ENCODE measurements at places on chromosomes 6 and 20. TPM values are rescaled to one million over a fixed set of nuclear protein-coding genes. Genes with fewer than 3 reads are reported as not detected.

DNA sequence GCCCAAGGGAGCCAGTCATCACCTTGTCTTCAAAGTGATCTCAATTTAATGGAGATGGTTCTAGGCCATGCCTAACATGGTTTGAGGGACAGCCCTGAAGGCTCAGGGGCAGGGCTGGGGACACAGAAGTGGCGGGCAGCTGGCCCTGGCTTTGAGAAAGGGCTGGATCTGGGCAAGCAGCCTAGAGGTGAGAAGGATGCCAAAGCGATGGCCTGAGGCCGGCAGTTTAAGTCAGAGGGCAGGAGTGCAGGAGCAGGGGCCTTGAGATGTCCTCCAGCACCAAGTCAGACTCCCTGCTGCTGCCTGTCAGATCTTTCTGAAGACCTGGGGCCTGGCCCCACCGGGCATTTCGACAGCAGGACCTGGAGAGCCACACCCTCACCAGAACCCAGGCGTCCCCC is 28.4 kb upstream of the APMAP start:
- DNase-seq = no peak

- DNase-seq = no peak
These were observed 328.7 kb upstream of the NT5E start for GRCh38 chr6:85121158-85121557.

GRCh38 chr6:137264311-137265075 is 45.3 kb upstream of the IFNGR1 start:
- no peak for DNase-seq

GRCh38 chr20:12207875-12208274 is 290.2 kb downstream of the BTBD3 start:
- DNase-seq = peak; percentile 21

DNA sequence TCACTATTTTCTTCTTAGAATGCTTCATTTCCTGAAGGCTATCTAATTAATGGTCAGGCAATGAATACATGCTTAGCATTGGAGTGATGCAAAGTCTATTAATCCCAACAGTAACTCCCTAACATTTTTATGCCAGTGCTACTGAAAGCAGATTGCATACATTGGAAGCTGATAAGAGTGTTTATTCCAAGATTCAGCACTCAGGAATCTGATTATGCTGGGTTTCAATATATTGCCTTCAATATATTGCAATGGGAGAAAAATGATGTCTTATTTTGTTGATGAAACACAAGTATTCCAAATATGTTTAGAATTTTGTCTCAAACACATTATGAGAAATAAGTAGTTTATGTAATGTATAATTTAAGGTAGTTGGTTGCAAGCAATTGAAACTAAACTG is 26.7 kb upstream of the TRDN start:
- no peak for DNase-seq

GRCh38 chr6:108446629-108447150 is 114.0 kb upstream of the FOXO3 start:
- DNase-seq = no peak

DNA sequence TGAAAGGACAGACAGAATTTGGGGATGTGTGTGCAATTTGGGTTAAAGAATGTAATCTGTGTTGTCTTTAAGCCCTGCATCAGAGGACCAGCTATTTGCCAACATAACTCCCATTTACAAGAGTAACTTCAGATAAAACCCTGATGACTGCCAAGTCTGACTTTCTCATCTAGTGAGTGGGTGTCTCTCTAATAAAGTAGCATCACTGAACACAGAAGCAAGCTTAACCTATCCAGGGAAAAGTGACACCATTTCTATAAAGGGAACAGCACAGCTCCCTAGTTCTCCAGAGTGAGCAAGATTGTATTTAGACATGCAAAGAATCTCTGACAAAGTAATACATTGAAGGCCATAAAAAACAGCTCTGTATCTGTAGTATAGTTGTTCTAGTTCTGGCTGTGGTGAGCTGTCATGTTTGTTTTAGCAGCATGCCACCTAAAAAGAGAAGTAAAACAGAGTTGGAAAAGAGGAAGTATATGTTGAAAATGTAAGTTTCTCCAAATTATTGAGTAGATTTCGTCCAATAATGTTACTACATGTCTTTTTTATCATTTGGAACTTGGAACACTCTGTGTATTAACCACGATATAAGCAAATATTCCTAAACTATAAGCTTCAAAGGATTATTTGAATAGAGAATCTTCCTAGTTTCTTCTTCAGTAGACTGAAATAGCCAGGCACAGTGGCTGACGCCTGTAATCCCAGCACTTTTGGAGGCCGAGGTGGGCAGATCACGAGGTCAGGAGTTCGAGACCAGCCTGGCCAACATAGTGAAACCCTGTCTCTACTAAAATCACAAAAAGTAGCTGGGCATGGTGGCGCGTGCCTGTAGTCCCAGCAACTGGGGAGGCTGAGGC is 8.8 kb upstream of the PIM1 start:
- DNase-seq = peak; percentile 86

DNA sequence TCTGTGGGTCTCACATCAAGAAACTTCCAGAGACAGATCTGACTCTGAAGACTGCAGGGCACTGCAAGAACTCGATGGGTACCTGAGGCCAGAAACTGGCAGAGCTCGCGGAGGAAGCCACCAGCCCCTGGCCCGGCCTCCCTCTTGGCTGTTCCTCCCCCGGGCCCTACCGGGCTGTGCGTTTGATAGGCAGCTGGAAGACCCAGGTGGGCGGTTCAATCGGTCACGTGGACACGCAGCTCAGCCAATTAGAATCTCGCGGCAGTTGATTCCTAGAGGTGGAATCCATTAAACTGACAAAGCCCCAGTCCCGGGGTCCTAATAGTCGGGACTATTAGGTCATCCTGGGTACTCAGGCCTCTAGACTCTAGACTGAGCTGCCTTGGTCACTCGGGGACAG is 154.2 kb upstream of the PROKR2 start:
- DNase-seq = no peak

- DNase-seq = no peak
These were observed 120.5 kb downstream of the TRIM27 start for GRCh38 chr6:28803337-28803709.

- DNase-seq = no peak
These were observed 42.5 kb downstream of the CD109 start for GRCh38 chr6:73738367-73739028.

- DNase-seq = no peak
These were observed 887 bp downstream of the CLPS start for GRCh38 chr6:35796236-35796635.

DNA sequence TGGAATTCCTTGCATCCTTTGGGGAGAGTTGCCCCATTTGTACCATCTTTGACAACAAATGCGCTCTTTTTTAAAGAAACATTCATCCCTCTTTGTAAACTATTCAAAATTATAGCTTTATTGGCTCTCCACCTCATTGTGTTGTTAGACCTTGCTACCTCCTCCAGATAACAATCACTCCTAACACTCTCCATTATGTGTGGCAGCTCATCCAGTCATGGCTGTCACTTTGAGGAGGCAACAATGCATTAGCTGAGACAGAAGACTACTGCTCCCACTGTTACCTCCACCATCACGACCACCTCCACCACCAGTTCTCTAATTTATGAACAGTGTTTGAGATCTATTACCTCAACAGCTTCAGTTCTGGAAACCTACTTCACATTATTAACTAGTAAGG is 339.1 kb downstream of the FRK start:
- DNase-seq = no peak

DNA sequence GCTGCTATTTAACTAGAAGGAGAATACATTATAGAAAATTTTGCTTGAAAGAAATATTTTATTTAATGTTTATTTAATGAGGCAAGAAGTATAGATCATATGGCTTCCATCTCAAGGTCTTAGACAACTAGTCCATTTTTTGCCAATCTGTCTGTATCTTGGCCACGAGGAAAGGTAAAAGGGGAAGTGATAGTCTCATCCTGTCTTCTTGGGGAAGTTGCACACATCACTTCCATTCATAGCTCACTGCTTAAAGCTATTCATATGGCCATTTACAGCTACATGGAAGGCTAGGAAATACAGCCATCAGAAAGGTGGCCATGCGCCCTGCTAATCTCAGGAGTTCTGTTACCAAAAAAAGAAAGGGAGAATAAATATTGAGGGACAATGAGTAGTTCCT is 50.8 kb downstream of the METTL24 start:
- DNase-seq = no peak

DNA sequence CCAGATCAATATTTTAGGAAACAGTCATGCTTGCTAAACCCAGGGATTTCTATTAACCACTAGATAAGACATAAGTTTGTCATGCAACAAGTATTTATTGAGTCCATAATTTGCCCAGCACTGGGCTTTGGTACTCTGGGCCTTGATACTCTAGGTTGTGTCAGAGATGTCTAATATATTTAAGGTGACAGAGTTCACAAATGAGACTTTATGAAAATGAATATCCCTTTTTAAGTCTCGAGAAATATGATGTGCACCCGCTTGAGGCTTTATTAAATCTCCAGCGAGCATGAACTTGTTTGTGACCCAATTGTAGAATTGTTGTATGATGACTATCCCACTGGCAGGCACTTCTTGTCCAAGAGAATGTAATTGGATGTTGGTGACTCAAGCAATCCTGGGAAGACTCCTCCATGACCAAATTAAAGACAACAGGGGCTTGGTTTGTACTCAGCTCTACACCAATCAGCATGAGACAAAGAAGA is 109.2 kb downstream of the ESR1 start:
- DNase-seq = no peak

- no peak for DNase-seq
These were observed 498.6 kb downstream of the BTBD3 start for GRCh38 chr20:12416281-12416680.

- DNase-seq = peak; percentile 26
These were observed 405.3 kb upstream of the HS3ST5 start for GRCh38 chr6:114747995-114748625.

- peak; percentile 55 for DNase-seq
These were observed 16.6 kb upstream of the FBXO9 start for GRCh38 chr6:53048431-53049195.

The NFKBIE gene
- total RNA-seq = 38.8 TPM

The KCNK15 gene
- total RNA-seq = 0.27 TPM

The IL20RA gene
- total RNA-seq = not detected

The HLA-DRA gene
- total RNA-seq = 969 TPM

The AKAP7 gene
- total RNA-seq = 3.0 TPM

The AVP gene
- total RNA-seq = 81.3 TPM

The ECI2 gene
- total RNA-seq = 38.0 TPM
